K562 (cell line): ENCODE measurements at places on chromosomes 16 and 17. TPM values are rescaled to one million over a fixed set of nuclear protein-coding genes. Genes with fewer than 3 reads are reported as not detected.

NXPH3 gene
- 0.05 and 0.08 TPM in 2 replicates for polyA plus RNA-seq

GRCh38 chr17:413016-413350, 60.4 kb upstream of the RPH3AL start:
- no peak for DNase-seq

NTN1 gene
- not detected in 2 replicates for polyA plus RNA-seq

GRCh38 chr16:68468842-68469241, 20.5 kb upstream of the SMPD3 start:
- DNase-seq: no peak

DNA sequence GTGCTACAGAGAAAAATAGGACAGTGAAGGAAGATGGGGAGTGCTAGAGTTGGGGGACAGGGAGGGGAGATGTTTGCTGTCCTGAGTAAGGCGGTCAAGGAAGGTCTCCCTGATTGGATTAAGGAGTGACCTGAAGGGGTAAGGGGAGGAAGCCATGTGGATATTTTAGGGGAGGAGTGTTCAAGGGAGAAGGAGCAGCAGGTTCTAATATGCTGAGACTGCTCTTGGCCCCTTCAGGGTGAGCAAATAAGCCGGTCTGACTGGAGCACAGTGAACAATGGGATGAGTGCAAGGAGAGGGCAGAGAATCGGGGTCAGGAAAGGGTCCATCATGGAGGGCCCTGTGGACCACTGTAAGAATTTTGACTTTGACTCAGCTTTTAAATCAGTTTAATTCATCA, 188.8 kb downstream of the IRX3 start:
- DNase-seq: no peak

- no peak for DNase-seq
Observed at GRCh38 chr16:67016143-67016542, 12.8 kb upstream of the CBFB start.

RNF222 gene
- not detected in 2 replicates for polyA plus RNA-seq

- no peak for DNase-seq
Observed at GRCh38 chr17:70787721-70788300, 618.5 kb downstream of the KCNJ2 start.

DNA sequence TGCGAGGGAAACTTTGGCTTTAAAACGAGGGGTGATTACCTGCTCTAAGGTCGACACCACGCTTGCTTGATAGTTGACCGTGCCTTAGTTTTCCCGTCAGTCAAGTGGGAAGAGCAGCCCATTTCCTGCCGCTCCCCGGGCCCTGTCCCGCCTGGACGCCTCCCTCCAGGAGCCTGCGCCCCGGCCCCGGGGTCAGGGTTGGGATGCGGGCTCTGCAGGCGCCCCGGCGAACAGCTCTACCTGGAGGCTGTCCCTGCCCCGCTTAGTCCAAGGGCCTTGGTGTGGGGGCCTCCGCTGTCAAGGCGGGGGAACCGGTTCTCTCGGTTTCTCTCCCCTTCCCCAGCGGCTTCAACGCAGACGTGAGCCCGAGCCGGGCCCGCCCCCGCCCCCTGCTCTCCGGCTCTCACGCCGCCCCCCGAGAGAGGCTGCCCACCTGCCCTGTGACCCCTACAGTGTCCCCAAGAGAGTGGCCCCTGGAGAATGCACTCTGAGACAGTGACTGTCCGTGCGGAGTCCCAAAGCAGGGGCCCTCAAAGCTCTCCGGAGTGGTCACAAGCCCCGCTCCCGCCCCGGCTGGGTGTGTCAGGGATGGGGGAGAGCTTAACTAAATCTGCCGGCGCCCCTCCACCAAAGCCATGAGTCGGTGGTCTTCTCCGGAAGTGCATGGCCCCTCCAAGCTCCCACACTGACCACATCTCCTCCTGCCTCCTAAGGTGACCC, 117.4 kb upstream of the SMURF2 start:
- DNase-seq: no peak

DNA sequence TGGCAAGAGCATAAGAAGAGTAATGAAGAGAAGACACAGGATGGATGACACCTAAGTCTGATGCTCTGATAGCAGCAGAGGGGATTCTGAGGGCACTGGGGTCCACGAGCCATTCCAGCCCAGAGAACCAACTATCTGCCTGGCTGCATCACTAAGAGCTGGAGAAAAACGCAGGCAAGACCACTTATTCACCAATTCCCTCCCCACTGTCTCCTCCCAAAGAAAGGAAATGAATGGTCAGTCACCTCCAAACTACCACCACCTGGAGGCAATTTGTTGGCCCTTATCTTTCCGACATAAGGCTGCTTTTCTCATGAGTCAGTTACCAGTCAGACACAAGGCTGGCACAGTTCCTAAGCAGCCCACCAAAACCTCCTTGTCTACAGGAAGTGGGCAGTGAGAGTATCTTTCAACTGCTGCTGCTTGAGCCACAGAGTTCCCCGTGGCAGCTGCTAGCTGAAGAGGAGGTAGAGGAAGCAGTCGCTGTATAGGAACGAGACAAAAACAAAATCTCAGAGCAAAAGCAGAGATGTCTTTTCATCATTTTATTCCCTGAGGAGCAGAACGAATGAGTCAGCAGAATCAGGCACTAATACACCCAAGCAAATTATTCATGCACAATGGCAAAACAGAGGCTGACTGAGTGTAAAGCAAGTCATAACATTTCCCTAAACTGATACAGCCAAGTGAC, 111.1 kb downstream of the SMG6 start:
- DNase-seq: peak; percentile 42

DNA sequence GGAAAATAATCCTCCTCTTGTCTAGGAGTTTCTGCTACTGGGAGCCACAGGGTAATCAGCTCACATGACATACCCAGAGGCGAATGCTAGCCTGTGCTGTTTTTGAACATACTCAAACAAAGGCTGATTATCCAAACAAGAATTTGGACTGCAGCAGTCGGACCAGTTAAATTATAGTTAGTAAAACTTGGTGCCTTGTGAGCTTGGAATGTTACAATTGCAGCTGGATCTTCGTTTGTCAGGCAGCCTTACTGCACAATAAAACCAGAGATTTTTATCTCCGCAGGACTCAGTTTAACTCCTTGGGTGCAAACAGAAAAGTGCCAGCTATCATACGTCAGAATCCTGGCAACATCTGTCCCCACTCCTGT, 163.8 kb upstream of the TBX2 start:
- no peak for DNase-seq

GRCh38 chr16:23575834-23576233, 18.3 kb downstream of the UBFD1 start:
- DNase-seq: no peak

DNA sequence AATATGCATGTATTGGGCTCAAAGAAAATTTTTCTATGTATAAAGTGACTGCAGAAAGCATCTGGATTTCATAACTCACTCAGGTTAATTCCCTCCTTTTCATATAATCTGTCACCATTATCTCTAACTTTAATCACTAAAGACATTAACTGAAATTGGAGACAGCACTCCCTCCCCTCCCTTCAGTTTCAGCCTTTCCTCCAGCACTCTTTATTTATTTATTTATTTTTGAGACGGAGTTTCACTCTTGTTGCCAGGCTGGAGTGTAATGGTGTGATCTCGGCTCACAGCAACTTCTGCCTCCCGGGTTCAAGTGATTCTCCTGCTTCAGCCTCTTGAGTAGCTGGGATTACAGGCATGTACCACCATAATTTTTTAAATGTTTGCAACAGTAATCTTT, 43.1 kb downstream of the CDH8 start:
- no peak for DNase-seq

DNA sequence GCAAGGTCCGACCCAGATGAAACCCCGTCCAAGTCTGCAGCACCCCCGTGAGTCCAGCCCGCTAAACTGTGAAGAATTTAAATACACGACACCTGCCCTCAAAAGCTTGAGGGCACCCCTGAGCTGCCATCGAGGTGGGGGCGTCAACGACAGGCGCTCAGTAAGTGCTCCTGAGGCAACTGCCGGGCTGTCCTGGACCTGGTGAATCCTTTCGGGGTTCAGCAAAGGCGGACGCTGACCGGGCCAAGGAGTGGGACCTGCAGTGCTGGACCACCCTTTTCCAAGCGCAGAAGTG, 512 bp upstream of the ENDOV start:
- peak; percentile 29 for DNase-seq

ODAD4 gene
- polyA plus RNA-seq: 0.22 and 0.49 TPM in 2 replicates

HAGHL gene
- 69.8 and 83.4 TPM in 2 replicates for polyA plus RNA-seq

DNA sequence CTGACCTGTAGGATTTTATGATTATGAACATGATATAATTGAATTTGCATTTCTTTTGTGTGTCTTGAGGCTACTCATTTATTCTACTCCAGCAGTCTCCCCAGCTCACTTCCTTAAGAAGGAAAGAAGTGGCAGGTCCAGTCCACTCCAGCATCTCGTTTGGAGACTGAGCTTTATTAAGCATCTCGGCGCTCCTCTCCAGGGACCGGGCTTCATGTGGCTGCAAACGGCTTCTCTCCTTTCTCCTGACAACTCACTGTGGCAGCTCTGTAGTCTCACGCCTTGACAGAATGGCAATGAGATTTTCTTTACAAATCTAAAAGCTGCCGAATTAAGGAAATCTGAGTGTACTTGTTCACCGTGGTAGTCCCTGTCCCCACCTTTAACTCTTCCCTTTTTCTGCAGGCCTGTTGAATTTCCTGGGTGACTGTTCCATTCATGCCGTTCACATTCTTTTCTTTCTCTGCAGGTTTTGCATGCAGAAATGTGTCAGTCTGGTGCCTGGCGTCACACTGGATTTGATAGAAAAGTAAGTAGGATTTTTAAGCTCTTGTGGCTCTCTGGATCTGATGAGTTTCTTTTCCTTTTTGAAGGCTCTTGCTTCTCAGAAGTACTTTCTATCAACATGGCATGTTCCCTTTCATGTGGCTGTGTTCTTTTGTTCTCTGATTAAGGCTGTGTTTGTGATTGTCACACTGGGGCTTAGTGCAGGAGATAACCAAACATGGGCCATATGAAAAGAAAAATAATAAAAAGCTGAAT, 200.5 kb upstream of the CHMP6 start:
- no peak for DNase-seq

GRCh38 chr16:930511-930910, 40.3 kb downstream of the LMF1 start:
- no peak for DNase-seq

- no peak for DNase-seq
Observed at GRCh38 chr16:82658796-82659195, 32.0 kb downstream of the CDH13 start.

DNA sequence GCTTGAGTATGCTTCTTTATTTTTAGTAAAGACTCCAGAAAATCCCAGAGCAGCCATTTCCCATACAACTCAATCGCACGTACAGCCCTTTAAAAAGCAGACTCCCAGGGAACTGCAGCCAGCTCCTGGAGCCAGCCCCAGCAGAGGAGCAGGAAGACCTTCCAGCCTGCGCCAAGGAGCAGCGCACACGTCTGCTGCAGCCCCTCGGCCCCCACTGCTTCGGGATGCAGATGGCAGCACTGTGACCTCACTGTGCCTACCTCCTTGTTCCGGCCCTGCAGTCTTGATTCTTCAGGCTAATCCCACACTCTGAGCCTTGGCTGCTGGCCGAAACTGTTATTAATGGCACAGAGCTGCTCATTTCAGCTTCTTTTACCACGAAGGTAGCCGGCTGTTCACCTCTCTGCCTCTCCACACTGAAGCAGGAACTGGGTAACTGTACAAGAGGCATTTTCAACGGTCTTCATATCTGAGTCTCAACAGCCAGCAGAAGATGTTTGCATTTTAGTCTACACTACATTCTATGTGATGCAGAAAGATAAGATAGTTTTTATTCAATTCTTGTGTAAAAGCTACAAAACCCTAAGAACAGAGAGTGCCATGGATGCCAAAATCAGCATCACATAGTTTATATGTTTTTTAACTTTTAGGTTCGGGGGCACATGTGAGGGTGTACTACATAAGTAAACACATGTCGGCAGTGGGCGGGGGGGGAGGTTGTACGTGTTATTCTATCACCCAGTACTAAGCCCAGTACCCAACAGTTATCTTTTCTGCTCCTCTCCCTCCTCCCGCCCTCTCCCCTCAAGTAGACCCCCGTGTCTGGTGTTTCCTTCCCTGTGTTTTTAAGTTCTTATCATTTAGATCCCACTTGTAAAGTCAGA, 130.9 kb downstream of the ANKRD11 start:
- DNase-seq: no peak

TEKT5 gene
- polyA plus RNA-seq: 1.1 TPM in 1 of 2 replicates, not detected in the other

- no peak for DNase-seq
Observed at GRCh38 chr17:7549401-7550055, 670 bp downstream of the TNFSF12 start.

GRCh38 chr17:30545024-30545423, 67.8 kb downstream of the GOSR1 start:
- DNase-seq: no peak
